Stimulated activated CD4-positive, alpha-beta T cell treated with anti-CD3 and anti-CD28 coated beads, Interleukin-12 subunit alpha, Interleukin-12 subunit beta, amount 100 ng/mL, for 48 hours (primary cell): ENCODE measurements at places on chromosomes 13 and 19.

GRCh38 chr13:43127103-43127798, 103.9 kb downstream of the DNAJC15 start:
- no peak for DNase-seq

DNA sequence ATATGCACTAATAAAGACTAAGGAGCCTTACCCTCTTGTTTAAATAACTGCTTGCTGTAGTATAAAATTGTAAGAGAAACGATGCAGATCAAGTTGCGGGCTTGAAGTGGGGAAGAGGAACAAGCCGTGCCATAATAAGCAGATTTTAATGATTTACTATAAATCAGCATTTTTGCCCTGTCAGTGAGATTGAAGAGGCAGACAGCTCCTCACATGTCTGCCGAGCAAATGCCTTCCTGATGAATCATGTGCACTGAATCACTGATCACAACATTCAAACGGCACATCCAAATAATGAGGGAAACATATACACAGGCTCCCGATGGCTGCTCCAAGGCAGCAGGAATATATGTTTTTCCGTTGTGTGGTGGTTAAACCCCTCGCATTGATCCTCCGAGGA, 282.9 kb downstream of the TSHZ3 start:
- DNase-seq: no peak

GRCh38 chr13:20383058-20383457, 142.6 kb downstream of the CRYL1 start:
- no peak for DNase-seq

DNA sequence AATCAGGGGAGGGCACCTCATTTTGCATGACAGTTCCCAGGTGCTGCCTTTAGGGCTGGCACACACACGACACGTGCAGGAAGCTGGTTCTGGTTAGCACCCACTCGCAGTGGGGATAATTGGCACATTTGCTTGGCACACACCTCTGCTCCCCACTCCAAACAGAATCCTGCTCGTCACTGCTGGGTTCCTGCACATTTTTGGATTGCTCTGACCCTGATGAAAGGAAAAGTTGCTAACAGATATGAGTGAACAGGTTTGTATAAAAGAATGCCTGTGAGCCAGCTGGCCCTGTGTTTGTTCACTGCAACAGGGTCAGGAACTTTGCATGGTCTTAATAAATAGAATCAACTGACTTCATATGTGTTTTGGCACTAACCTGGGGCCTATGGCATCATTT, 1500.4 kb downstream of the EFNB2 start:
- no peak for DNase-seq

- no peak for DNase-seq
These were observed 21.6 kb downstream of the SLAIN1 start for GRCh38 chr13:77719128-77719527.

DNA sequence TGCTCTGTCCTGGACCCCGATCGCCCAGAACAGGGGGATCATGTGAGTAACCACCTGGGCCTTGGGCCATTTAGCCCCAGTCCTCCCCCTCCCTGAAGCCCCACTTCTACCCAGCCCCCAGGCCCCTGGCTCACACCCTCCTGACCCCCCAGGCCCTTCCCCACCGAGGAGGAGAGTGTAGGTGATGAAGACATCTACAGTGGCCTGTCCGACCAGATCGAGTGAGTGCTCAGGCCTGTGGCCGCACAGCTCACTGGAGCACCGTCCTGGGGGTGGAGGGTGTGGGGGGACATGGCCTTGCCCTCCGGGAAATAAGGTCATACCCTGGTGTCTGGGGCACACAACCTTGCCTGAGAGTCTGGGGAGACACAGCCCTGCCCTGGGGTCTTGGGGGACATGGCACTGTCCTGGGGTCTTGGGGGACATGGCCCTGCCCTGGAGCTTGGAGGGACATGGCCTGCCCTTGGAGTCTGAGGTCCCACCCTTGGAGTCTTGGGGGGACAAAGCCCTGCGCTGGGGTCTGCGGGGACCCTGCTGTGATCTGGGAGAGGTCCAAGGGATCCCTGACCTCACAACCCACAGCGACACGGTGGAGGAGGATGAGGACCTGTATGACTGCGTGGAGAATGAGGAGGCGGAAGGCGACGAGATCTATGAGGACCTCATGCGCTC, 49.3 kb downstream of the VAV1 start:
- no peak for DNase-seq

DNA sequence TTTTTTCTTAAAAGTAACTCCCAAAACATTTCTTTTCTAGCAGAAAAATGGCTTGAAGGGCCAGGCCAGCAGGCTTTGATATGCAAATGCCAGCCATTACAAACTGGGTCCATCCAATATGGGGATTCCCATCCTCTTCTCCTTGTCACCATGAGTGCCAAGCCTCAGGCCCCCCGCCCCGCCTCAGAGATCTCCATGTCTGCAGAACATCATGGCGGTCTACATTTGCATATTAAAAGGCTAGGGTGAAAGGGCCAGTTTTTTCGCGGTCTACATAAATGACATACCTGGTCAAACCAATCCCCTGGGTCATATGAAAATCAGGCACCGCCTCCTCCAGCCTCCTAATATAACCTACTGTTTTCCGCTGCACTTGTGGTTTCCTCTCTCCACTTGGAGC, 1327.6 kb downstream of the UQCRFS1 start:
- DNase-seq: no peak

- DNase-seq: no peak
These were observed 16.2 kb downstream of the CCDC97 start for GRCh38 chr19:41325947-41326706.

DNA sequence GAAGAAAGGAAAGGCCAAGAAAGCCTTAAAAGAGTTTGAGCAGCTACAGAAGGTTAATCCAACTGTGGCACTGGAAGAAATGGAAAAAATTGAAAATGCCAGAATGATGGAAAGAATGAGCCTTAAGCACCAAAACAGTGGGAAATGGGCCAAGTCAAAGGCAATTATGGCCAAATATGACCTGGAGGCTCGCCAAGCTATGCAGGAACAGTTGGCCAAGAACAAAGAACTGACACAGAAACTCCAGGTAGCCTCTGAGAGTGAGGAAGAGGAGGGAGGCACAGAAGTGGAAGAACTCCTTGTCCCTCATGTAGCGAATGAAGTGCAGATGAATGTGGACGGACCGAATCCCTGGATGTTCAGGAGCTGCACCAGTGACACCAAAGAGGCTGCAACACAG, 5.1 kb downstream of the UTP14C start:
- no peak for DNase-seq

DNA sequence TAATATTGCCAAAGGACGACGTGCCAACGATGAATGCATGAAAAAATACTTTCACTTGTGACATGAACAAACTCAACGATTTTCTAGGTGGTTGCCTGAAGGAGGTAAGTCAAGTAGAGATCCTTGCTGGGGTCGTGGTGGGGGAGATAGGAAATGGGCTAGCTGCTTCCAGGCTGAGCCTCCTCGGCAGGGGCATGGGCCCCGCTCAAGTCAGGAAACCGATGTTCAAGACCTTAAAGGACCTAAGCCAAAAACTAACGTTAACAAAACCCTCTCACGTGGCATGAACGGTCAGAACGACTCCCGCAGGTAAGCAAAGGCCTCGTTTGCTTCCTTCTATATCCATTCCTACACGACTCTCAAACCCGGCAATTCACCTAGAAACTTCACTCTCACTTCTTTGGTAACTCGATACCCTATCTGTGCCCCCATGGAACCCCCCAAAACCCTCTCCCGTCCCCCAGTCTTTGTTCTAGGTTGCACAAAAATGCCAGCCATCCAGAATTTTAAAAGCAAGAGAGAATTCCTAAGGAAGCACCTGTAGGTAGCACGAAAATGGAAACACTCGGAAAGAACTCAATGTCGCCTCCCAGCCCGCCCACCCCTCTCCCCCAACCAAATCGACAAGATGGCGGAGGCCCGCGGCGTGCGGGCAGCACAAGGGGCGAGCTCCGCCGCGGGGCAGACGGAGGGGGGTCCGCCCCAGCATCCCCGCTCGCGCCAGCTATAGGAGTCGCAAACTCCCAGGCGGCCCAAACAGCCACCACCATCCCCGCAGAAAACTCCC, 13.6 kb downstream of the ACP4 start:
- no peak for DNase-seq

- no peak for DNase-seq
These were observed 156.4 kb downstream of the COL4A1 start for GRCh38 chr13:110150384-110151101.

- DNase-seq: no peak
These were observed 101.0 kb upstream of the DACH1 start for GRCh38 chr13:71967990-71968389.

- no peak for DNase-seq
These were observed 20.4 kb downstream of the MPND start for GRCh38 chr19:4363571-4364304.

- peak; percentile 44 for DNase-seq
These were observed 6.3 kb upstream of the ZNF69 start for GRCh38 chr19:11881151-11881800.

DNA sequence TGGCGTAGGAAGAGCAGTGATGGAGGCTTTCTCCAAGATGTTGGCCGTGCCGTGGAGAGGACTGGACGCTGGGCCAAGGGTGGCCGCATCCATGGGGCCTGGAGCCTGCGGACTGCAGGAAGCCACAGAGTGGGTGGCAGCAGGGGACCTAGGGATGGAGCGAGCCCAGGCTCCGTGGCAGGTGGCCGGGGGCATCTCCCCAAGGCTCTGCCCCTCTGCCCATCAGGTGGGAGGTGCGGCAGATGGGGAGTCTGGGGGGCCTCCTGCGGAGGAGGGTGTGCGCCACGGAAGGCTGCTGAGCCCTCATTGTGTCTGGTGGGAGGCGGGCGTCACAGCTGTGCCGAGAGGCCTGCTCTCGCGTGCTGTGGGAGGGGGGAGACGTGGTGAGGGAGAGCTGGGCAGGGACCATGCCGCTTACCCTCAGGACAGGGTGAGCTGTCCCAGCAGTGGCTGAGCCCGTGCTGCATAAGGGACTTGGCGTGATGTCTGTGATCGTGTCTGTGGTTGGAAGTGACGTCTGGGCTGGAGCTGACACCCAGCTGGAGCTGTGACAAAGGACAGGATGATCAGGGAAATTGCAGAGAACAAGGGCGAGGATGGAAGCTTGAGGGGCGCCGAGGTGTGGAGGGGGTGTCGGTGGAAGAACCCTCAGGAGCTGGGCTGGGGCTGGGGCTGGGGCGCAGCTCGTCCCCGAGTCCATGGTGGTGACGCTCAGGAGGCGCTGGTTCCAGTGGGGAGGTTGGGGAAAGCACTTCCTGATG, 13.4 kb downstream of the MCF2L start:
- DNase-seq: no peak

- no peak for DNase-seq
These were observed 159.9 kb upstream of the STARD13 start for GRCh38 chr13:33445476-33445875.

DNA sequence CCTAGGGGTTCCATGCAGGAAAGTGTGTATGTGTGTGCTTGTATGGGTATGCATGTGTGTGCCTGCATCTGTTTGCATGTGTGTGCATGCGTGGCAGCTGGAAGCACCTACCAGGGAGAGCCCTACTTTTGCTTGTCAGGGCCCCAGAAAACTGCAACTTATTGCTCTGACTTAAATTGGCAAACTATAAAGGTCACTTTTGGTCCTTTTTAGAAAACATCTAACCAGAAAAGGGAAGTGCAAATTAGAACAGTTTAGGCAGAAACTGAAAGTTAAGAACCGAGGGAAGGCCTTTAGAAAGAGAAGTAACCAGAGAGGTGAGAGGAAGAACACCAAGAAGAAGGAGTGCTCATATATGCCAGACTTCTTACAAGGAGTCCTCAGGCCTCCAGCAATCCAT, 32.5 kb downstream of the DLEU7 start:
- DNase-seq: no peak

- DNase-seq: no peak
These were observed 55.8 kb upstream of the WASF3 start for GRCh38 chr13:26501641-26502040.

- DNase-seq: no peak
These were observed 78.2 kb upstream of the TNFSF11 start for GRCh38 chr13:42495751-42496150.

GRCh38 chr13:98519976-98520375, 56.9 kb downstream of the STK24 start:
- DNase-seq: no peak

DNA sequence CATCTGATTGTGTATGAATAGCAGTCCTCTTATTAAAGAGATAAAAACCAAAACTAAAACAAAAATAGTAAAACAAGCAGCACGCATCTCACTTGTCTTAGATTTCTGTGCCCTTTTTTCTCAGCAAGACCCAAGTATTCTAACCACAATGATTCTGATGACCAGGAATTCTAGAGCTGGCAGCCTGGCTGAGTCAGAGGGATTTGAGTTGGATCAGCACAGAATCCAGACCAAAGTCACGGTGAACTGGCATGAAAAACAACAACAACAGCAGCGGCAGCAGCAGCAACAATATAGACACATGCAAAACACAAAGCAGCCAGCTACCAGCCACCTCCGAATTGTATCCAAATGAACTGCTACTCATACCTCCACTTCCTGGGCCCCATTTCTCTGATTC, 360.5 kb downstream of the KCNRG start:
- DNase-seq: no peak

DNA sequence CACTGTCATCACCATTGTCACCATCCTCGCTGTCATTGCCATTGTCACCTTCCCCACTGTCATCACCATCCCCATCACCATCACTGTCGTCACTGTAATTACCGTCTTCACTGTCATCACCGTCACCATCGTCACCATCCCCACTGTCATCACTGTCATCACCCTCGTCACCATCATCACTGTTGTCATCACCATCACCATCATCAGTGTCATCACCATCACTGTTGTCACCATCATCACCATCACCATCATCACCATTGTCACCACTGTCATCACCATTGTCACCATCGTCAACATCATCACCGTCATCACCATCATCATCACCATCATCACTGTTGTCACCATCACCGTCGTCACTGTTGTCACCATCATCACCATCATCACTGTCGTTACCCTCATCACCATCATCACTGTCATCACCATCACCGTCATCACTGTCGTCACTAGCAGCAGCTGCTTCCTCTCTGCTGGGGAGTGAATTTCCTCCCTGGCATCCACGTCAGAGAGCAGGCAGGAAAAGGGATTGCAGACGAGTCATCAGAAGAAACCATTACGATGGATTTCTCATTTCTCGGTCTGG, 27.3 kb downstream of the TMEM255B start:
- no peak for DNase-seq

- no peak for DNase-seq
These were observed 14.9 kb downstream of the SH3GL1 start for GRCh38 chr19:4385291-4386040.

DNA sequence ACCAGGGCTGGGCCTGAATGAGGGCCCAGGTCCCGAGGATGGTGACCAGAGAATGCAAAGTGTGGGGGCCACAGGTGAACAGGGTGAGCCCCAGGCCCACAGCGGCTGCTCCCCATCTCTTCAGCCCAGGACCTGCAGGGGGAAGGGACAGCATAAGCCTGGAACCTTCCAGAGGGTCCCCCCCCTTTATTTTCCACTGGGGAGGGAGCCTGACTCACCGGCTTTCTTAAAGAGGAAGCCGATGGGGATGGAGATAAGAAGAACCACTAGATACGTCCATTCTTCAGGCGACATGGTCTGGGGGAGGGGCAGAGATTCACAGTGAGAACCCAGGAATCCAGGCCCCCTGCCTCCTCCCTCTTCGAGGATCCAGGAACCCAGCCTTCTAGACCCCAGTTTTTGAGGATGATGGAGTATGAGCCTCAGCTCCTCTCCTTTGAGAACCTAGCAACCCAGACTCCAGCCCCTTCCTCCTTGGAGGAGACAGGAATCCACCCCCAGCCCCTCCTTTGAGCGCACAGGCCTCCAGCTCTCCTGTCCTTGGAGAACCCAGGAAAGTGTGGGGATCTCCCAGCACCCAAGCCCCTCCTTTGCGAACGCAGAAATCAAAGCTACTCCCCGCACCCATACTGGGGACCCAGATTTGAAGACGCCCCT, 1.0 kb downstream of the MBOAT7 start:
- no peak for DNase-seq
